ENCODE measurements at places on chromosomes 3 and 15.

DNA sequence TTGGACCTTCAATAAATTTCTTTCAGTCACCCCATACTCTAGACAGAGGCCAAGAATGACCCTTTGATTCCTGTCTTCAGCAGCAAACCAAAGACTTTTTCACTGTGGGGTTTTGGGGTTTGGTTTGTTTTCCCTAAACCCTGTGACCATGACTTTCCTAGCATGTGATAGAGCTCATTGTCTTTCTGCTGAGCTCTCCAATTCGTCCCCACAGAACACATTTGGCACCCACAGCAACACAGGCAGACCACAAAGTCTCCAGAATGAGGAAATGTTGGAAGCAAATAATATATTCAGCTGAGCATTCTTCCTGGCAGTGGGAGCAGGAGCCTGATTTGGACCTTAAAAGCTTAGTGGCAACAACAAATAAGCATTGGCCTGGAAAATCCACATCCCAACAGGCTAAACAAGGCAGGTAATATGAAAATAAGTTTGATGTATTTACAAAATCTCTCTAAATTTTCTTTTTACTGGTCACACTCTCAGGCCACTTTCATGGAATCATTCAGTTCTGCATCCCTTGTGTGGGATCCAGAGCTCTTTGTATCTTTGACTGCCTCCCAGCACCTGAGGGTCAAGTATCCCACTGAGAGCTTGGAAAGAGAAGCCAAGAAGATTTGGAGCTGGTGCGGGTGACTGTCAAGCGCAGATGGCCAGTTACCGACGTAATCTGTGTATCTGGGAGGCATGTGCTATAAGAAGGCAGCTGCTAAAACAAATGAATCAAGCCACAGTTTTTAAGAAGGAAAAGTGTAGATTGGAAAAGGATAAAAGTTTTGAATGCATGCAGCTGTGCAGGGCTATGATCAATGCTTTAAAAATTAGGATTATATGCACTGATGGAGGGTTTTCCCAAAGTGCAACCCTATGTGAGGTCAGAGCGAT is 36.5 kb upstream of the CPB1 start:
- DNase-seq: no peak

- no peak for DNase-seq
Observed at GRCh38 chr15:50009634-50010033, 109.4 kb downstream of the ATP8B4 start.

GRCh38 chr3:59191651-59192050 is 141.8 kb upstream of the CFAP20DC start:
- DNase-seq: no peak

DNA sequence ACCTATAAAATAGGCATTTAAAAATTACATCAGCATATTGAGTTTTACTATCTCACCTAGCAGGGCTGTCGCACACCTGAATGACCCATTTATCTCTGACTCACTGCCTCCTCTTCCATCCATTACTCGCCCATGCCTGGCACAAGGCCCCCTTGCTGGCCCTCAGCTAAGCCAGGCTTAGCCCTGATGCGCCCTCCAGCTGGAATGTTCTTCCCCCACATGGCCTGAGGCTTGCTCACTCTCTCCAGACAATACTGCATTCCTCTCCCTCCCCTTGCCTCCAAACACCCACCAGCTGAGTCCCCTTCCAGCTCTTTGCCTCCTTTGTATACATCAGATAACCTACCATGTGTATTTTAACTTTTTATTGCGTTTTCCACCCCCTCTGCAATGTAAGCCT is 7.2 kb downstream of the SH3BP5 start:
- DNase-seq: no peak

GRCh38 chr15:29126821-29127461 is 142.7 kb downstream of the NSMCE3 start:
- no peak for DNase-seq

GRCh38 chr3:80014576-80014975 is 246.8 kb upstream of the ROBO1 start:
- DNase-seq: no peak

- DNase-seq: no peak
Observed at GRCh38 chr15:97708252-97708651, 252.3 kb upstream of the ARRDC4 start.

DNA sequence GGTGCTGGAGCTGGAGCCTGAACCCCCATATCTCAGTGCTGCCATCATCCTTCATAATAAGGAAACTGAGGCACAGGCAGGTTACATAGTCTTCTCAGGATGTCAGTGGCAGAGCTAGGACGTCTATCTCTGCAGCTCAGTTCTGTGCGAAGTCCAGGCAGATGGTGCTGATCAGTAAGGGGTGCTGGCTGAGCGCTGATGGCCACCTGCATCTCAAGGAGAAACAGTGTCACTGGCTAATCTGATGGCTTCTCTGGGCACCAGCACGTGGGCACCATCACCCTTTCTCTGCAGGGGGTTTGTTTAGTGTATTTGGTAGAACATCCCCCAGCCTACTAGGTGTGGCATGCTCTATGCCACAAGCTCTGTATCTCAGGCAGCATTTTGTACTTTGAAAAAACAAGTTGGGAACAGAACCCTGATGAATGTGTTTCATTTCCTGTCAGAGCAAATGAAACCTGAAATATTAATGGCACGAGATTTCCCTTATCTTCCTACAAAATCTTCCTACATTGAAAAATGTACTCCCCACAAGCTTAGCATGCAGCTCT is 35.1 kb downstream of the APBA2 start:
- no peak for DNase-seq

- no peak for DNase-seq
Observed at GRCh38 chr3:124201786-124202185, 209.9 kb upstream of the ROPN1 start.

GRCh38 chr15:101193120-101193644 is 58.7 kb downstream of the CHSY1 start:
- DNase-seq: no peak

- no peak for DNase-seq
Observed at GRCh38 chr15:67897646-67898339, 57.9 kb upstream of the RNU6-1 start.

- no peak for DNase-seq
Observed at GRCh38 chr3:13598201-13598600, 49.3 kb downstream of the FBLN2 start.

- no peak for DNase-seq
Observed at GRCh38 chr3:185649414-185649813, 63.3 kb downstream of the SENP2 start.

GRCh38 chr3:49609815-49610214 is 55.5 kb downstream of the BSN start:
- no peak for DNase-seq

GRCh38 chr15:45093622-45094357 is 20.2 kb downstream of the DUOX2 start:
- DNase-seq: no peak
